ENCODE measurements at places on chromosomes 4 and X. TPM values are rescaled to one million over a fixed set of nuclear protein-coding genes. Genes with fewer than 3 reads are reported as not detected.
A peak's percentile ranks its signal among the peaks of the same experiment; 100 is the strongest.

DNA sequence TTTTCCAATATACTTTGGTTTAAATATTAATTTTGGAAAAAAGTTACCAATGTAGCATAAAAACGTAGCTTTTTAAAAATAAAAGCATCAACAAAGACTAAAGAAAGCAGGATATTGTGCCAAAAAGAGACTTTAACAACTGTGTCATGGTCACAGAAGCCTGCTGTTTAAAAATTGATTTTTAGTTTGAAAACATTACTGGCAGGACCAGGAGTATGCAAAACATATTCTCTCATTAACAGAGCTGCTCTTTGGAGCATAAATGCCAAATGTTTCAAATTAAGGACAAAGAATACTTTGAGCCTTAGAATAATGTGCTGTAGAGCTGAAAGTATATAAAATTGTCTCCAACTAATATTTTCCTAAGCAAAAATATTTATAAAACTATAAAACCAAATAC, 279.0 kb downstream of the ARAP2 start:
- DNase-seq, result no peak

- no peak for DNase-seq
Measured at GRCh38 chrX:110514509-110514908, 155.9 kb downstream of the RTL9 start.

GRCh38 chrX:138519296-138519695, 192.2 kb downstream of the FGF13 start:
- DNase-seq, result no peak

- DNase-seq, result no peak
Measured at GRCh38 chrX:150100261-150100660, 162.0 kb upstream of the EOLA2 start.

The FABP2 gene
- total RNA-seq, result not detected

The COL25A1 gene
- not detected for total RNA-seq

- DNase-seq, result no peak
Measured at GRCh38 chrX:11435568-11435967, 142.4 kb downstream of the AMELX start.

DNA sequence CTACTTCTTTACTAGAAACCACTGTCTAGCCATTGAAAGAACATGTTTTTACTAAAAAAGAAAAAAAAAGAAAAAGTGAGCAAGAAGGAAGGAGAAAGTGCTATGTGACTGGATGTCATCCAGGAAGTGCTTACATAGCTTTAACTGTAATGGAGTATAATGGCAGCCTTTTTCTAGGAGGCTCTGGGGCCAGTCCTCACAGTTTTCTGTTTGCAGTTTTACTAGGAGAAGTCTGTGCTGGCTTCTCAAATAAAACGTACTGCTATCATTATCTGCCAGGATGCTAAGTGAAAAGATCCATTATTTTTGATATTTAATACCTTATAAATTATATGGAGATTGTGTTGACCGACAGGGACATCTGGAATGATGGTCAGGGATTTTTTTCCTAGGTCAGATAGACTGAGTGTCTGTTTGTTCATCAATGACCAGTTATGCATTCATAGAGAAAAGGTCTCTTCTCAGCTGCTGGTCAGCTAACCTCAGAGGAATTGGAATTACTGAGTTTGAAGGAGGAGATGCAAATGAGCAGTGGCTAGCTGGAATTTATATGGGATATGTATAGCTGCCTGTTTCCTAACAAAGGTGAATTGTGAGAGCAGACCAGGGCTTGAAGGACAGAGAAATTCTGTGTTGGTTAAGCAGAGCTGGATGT, 21.7 kb downstream of the LPAR4 start:
- no peak for DNase-seq

The P2RY4 gene
- not detected for total RNA-seq

The SULT1E1 gene
- not detected for total RNA-seq

The DTHD1 gene
- total RNA-seq, result not detected

DNA sequence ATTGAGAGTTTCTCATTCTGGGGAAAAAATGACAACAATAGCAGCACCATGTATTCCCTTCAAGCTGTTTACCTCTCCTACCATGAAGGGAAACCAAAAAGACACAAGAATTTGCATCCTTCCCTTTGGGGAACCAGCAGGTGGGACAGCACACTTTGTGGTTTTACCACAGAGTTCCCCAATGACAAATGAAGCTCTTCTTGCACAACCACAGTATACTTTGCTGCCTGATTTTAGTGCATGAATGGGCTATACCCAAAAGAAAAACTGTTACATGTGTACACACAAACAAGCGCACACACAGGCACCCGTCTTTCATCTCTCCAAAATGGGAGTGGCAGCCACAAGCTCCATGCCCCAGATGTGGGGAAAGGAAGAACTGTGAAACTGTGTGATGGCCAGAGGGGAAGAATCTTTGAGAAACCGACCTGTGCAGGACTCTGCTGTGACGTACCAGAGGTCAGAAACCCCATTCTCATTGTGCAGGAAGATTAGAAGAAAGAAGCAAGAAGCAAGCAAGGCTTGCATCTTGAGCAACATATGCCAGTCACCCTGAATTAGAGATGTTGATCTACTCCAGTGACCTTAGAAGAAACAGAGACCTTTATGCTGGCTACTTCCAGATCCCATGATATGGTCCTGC, 2.7 kb upstream of the MAML3 start:
- DNase-seq, result no peak

The GC gene
- not detected for total RNA-seq

The HSD17B13 gene
- 0.17 TPM for total RNA-seq

DNA sequence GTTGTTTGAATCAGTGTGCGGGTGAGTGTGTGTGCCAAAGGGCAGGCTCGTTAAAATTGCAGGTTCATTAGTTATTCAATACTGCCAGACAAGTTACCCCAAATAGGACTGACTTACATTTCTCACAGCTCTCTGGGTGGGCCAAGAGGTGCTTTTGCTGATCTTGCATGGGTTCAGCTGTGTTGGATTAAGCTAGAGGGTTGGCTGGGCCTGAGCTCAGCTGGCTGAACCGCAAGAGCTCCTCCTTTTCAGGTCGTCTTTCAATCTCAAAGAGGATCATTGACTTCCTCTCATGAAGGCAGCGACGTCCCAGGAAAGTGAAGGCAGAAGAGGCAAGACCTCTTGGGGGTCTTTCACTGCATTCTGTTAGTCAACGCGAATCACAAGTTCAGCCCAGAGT, 343.3 kb upstream of the FRG1 start:
- no peak for DNase-seq

DNA sequence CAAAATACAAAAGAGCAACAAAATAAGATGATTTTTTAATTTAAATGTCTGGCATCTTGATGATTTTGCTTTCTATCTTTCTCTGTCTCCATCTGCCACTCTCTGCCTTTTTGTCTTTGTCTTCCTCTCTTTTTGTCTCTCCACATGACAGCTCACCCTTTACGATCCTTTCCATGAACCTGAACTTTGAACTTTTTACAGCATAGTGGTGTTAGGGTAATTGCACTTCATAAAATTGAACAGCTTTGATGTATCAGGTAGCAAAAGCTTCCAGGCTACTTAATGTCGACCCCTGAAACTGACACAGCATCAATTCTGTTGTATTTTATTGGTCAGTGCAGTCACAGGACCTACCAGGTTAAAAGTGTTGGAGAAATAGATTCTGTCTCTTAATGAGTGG, 1517.0 kb downstream of the ADGRL3 start:
- no peak for DNase-seq

The COL4A5 gene
- total RNA-seq, result 193 TPM

- peak; percentile 64 for DNase-seq
Measured at GRCh38 chrX:119887721-119888425, 7.8 kb upstream of the AKAP14 start.

DNA sequence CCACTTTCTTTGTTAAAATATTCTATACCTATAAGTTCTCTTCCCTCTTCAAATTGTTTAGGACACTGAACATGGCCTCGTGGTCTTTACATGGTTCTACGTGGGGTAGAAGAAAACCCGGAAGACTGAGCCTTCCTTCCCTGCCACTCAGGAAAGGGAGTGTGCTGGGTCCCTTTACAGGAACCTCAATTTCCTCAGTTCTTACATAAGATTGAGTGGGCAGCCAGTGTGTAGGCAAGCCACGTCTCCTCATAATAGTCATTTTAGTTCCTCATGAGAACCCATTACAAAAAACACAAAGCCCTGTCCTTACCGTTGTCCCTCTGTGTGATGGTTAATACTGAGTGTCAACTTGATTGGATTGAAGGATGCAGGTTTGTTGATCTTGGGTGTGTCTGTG, 28.7 kb upstream of the SMIM10L2A start:
- DNase-seq, result no peak

The JCHAIN gene
- total RNA-seq, result not detected

DNA sequence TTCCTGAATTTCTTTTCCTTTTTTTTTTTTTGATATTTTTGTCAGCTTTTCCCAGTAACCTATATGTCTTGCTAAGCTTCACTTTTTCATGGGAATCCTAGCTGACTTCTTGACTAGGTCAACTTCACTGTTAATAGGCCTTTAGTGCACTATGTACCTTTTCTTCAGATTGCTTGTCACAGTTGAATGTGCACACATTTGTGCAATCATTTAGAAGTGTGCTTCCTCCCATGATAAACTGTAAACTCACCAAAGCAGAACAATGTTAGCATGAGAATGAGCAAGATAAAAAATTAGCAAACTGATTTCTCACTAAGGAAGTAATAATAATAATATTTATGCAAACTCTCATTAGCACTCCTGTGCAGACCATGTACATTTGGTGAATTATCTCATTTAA, 173.2 kb downstream of the PABPC4L start:
- DNase-seq, result no peak

GRCh38 chrX:154827194-154828015, 7.1 kb downstream of the SMIM9 start:
- no peak for DNase-seq

The PDE5A gene
- total RNA-seq, result 0.17 TPM

GRCh38 chr4:2339458-2340271, 77.8 kb upstream of the MXD4 start:
- DNase-seq, result no peak

- DNase-seq, result no peak
Measured at GRCh38 chrX:56318076-56318475, 85.9 kb downstream of the KLF8 start.

The CYTL1 gene
- total RNA-seq, result not detected

The POF1B gene
- total RNA-seq, result 11.9 TPM

The TMPRSS11B gene
- total RNA-seq, result not detected

DNA sequence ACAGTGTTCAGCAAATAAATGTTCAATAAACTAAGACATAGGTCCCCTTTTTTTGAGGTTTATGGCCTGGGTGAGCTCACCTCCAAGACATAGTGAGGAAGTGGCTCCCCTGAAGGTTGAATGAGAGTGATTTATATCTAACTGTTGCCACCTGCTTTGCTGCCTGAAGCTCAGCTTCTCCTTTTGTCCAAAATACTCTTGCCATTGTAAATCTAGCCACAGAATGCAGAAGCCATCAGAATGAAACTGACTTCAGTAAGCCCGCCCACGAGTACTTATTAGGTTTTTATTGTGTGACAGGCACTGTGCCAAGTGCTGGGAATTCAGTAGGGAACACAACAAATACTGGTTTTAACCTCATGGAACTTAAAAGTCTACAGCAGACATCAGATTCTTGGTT, 18.0 kb downstream of the SPINK2 start:
- DNase-seq, result no peak

The REELD1 gene
- total RNA-seq, result not detected

The IBSP gene
- not detected for total RNA-seq

The RPS3A gene
- 3,011 TPM for total RNA-seq

- no peak for DNase-seq
Measured at GRCh38 chr4:83504503-83504902, 19.6 kb upstream of the ABRAXAS1 start.

DNA sequence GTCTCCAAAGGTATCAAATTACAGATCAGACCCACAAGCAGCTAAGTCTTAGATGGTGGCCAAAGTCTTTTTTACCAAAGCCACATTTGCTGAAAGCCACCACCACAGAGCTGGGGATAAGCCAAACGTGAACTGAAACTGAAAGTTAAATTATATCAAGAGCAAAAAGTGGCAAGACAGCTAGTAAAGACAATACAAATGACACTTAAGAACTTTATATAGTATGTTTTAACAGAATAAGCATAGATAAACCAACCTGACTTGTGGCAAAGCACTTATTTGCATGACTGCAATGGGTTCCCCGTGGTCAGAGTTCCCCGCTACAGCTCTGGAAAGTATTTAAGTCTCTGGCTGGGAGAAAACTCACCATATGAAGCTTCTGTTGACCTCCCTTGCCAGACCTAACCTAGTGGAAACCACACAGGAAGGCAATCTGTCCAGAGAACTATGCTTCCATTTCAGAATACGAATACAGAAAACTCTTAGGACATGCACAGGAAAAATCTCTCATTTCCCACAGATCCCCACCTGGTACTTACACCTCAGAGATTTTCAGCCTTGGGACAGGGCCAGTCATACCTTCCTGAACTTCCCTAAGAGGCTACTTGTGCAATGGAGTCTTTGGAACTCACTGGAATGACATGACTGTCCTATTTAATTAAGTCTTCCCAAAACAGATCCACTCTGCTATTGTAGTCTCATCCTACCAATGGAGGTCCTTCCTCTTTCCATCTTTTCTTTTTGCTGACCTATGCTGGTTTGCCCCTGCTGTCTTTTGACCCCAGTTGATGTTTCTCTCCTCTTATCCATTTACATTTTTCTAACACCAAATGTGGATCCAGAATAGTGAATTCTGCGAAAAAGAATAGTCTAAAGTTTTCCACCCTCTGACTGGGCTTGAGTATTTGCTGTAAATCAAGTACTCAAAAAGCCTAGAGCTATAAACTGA, 225.1 kb downstream of the NR3C2 start:
- DNase-seq, result no peak

DNA sequence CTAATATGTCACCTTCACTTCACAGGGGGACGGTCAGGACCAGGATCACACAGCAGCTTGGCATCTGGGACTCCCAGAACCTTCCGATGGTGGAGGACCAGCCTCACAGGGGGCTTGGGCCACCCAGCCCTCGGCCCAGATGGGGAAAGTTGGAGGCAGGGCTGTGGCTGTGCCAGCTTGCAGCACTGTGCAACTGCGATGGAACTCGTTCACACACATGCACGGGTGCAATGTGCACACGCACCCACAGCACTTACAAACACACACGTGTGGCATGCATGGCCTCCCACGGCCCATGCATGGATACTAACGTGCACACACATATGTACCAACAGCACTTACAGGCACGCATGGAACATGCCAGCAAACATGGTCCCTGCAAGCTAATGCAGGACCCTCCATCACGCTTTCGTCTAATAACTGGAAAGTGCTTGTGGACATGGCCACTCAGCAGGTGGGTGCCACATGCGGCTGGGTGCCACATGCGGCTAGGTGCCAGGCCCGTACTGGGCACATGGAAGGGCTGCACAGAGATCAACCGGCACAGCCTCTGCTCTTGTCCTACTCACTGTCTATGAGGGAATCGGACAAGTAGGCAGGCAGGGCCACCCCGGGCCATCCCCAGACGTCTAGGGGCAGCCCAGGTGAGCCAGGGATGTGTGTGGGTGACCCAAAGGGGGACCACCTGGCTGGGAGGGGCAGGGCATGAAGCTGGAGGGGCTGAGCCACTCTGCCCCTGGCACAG, 63.2 kb downstream of the ADRA2C start:
- DNase-seq, result no peak

The EVC2 gene
- not detected for total RNA-seq

GRCh38 chr4:3010577-3010976, 47.2 kb downstream of the GRK4 start:
- no peak for DNase-seq

- DNase-seq, result no peak
Measured at GRCh38 chr4:175946472-175947116, 119.0 kb upstream of the WDR17 start.

The HMX1 gene
- not detected for total RNA-seq

GRCh38 chr4:41405464-41406112, 132.4 kb upstream of the LIMCH1 start:
- DNase-seq, result peak; percentile 40

- no peak for DNase-seq
Measured at GRCh38 chr4:162229670-162230069, 65.9 kb upstream of the FSTL5 start.

GRCh38 chr4:69701696-69702095, 48.6 kb upstream of the UGT2A1 start:
- DNase-seq, result no peak
